Calu3 (cell line): ENCODE measurements at places on chromosomes 2 and 18. TPM values are rescaled to one million over a fixed set of nuclear protein-coding genes. Genes with fewer than 3 reads are reported as not detected.

The NEB gene
- total RNA-seq, result 27.5 and 50.0 TPM in 2 replicates

The RAB17 gene
- 33.3 and 38.3 TPM in 2 replicates for total RNA-seq

- no peak overlapping the region for H3K27ac ChIP-seq
- no peaks in the 10 kb centered on the region for H3K27me3 ChIP-seq
- peaks cover 18% of the 10 kb centered on the region for H3K36me3 ChIP-seq
- no peak for DNase-seq
- peaks cover 13% of the 10 kb centered on the region for H3K4me1 ChIP-seq
These were observed 24.1 kb downstream of the HJURP start for GRCh38 chr2:233830111-233830802.

DNA sequence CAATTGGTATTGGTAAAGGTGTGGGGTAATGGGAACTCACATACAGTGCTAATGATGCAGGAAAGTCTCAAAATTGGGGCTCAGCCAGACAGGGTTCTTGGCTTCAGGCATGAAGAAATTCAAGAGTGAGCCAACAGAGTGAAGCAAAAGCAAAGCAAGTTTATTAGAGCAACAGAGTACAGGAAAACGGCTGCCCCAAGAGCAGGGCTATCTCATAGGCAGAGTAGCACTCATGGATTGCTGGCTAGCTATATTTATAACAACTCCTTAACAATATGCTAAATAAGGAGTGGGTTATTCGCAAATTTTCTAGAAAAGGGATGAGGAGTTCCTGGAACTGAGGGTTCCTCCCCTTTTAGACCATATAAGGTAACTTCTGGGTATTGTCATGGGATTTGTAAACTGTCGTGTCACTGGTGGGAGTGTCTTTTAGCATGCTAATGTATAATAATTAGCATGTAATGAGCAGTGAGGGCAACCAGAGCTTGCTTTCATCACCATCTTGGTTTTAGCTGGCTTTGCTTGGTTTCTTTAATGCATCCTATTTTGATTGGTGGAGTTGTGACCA, 233.8 kb upstream of the NOL4 start:
- no peaks in the 10 kb centered on the region for H3K27me3 ChIP-seq
- no peaks in the 10 kb centered on the region for H3K4me1 ChIP-seq
- no peaks in the 10 kb centered on the region for H3K36me3 ChIP-seq
- DNase-seq, result no peak
- H3K27ac ChIP-seq, result no peak overlapping the region

- no peak overlapping the region for H3K27ac ChIP-seq
- H3K4me3 ChIP-seq, result no peak overlapping the region
- H3K4me1 ChIP-seq, result no peaks in the 10 kb centered on the region
- H3K27me3 ChIP-seq, result no peaks in the 10 kb centered on the region
- peaks cover 22% of the 10 kb centered on the region for H3K36me3 ChIP-seq
These were observed 4.4 kb downstream of the ANKRD23 start for GRCh38 chr2:96839293-96839874.

DNA sequence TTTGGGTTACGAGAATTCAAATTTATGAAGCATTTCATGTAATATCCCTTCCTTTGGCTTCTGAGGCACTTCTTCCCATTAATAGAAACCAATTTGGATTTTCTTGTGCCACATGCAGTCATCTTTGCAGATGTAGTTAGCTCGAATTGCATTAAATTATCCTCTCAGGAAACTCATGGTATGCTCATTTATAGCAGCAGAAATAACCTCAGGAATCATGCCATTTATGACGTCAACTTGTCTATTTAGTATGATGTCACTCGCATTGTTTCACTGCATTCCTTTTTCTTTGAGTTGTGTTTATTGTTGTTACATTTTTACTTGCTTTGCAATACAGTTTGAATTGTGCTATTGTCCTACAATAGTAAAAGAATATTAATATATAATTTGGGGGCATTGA, 163.8 kb downstream of the RBM43 start:
- H3K4me1 ChIP-seq, result no peaks in the 10 kb centered on the region
- H3K27ac ChIP-seq, result no peak overlapping the region
- H3K27me3 ChIP-seq, result no peaks in the 10 kb centered on the region

DNA sequence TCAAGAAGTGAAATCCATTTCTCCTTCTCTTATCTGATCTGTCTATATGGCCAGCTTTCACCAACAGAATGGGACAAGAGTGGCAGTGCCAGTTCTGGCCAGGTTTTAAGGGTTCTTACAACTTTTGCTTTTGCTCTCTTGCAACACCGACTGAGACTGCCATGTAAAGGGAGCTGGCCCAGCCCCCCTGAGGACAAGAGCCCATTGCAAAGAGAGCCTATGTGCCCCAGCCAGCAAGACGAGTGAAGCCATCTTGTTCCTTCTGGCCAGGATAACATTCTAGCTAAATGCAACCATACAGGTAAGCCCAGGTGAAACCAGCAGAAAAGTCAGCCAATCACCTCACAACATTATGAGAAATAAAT, 101.0 kb upstream of the RND3 start:
- H3K4me1 ChIP-seq, result no peaks in the 10 kb centered on the region
- H3K36me3 ChIP-seq, result no peaks in the 10 kb centered on the region
- no peaks in the 10 kb centered on the region for H3K27me3 ChIP-seq
- no peak overlapping the region for H3K27ac ChIP-seq
